ENCODE measurements at places on chromosomes 3 and 15.

DNA sequence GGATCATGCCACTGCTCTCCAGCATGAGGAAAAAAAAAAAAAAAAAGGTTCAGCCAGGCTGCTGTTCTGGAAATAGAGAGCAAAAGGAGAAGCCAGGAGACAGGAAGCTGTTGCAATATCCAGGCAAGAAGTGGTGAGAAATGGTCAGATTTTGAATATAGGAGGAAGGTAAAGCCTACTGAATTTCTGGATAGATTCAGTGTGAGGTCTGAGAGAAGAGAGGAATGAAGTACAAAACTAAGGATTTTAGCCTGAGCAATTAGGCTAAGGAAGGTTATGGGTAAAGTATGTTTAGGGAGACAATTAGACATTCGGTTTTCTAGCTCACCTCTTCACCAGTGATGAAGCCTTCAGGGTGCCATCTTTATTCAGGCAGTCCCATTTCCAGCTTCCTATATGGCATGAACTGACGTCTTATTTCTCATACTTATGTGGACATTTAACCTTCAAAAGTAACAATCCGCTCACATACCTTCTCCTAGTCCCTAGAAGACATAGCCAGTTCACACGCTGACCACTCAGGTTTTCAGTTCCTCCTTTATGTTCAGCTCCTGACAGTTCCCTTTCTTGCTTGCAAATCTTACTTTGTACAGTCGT is 57.2 kb downstream of the KIF9 start:
- DNase-seq, result no peak

- no peak for DNase-seq
Measured at GRCh38 chr3:107411056-107411455, 33.8 kb downstream of the CCDC54 start.

- peak; percentile 60 for DNase-seq
Measured at GRCh38 chr15:70195587-70196305, 98.0 kb upstream of the TLE3 start.

- DNase-seq, result no peak
Measured at GRCh38 chr3:61005591-61005990, 245.7 kb downstream of the FHIT start.

GRCh38 chr15:72521682-72522081 is 47.6 kb downstream of the ARIH1 start:
- DNase-seq, result no peak

Data from muscle of arm (tissue), 14 donors.